ENCODE measurements at places on chromosomes 1 and 21. TPM values are rescaled to one million over a fixed set of nuclear protein-coding genes. Genes with fewer than 3 reads are reported as not detected.

DNA sequence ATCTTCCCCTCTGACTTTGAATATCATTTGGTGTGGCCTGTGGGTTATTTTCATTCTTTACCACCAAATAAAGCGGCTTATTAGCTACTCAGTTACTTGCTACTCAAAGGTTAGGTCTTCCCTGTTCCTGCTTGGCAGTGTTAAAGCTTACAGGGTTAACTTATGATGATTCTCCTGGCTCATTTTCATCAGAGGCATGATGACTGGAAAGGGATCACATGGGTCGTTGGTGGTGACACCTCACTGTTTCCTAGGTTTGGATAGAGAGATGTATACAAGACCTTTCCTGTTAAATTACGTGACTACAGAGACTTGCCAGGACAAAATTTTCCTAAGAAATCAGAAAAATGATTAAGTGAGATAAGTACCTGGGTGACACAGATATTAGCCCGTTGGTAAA is 27.4 kb downstream of the MRPS6 start:
- peaks cover 13% of the 10 kb centered on the region for H3K36me3 ChIP-seq
- peak overlapping the region; percentile 9 for H3K27ac ChIP-seq
- H3K4me3 ChIP-seq = no peak overlapping the region
- H3K27me3 ChIP-seq = no peaks in the 10 kb centered on the region

DNA sequence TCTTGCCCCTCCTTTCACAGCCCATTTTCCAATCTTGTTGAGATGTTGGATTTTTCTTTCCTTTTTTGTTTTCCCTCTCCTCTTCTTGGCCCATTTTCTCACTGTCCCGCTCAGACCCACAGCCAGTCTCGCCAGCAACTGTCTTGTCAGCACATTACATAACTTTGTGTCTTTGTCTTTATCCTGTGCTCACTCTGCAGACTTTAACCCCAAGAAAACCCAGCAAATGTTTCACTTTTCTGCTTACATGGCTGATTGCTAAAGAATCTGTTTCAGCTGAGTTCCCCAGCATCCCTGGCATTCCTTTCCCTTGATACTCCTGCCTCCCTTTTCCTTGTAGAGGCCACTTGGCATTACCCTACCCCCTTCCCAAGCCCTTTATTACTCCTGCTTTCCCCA is 74.6 kb downstream of the ZNF648 start:
- H3K27me3 ChIP-seq = no peaks in the 10 kb centered on the region
- H3K27ac ChIP-seq = no peak overlapping the region
- peaks cover 25% of the 10 kb centered on the region for H3K4me1 ChIP-seq
- DNase-seq = no peak
- H3K4me3 ChIP-seq = no peak overlapping the region
- H3K36me3 ChIP-seq = no peaks in the 10 kb centered on the region

GRCh38 chr1:202161151-202162046 is 997 bp upstream of the PTPN7 start:
- H3K36me3 ChIP-seq = no peaks in the 10 kb centered on the region
- peaks cover 45% of the 10 kb centered on the region for H3K4me1 ChIP-seq
- no peaks in the 10 kb centered on the region for H3K27me3 ChIP-seq
- no peak for DNase-seq
- no peak overlapping the region for H3K27ac ChIP-seq
- no peak overlapping the region for H3K4me3 ChIP-seq

- no peaks in the 10 kb centered on the region for H3K27me3 ChIP-seq
- no peak for DNase-seq
- H3K27ac ChIP-seq = no peak overlapping the region
- no peak overlapping the region for H3K4me3 ChIP-seq
- peaks cover 50% of the 10 kb centered on the region for H3K36me3 ChIP-seq
Observed at GRCh38 chr1:36457691-36458090, 6.5 kb downstream of the MRPS15 start.

GRCh38 chr1:12161662-12162458 is 4.9 kb upstream of the TNFRSF1B start:
- peaks cover 21% of the 10 kb centered on the region for H3K4me1 ChIP-seq
- H3K27me3 ChIP-seq = peaks cover 24% of the 10 kb centered on the region
- no peak overlapping the region for H3K27ac ChIP-seq
- DNase-seq = no peak
- no peak overlapping the region for H3K4me3 ChIP-seq
- no peaks in the 10 kb centered on the region for H3K36me3 ChIP-seq

DNA sequence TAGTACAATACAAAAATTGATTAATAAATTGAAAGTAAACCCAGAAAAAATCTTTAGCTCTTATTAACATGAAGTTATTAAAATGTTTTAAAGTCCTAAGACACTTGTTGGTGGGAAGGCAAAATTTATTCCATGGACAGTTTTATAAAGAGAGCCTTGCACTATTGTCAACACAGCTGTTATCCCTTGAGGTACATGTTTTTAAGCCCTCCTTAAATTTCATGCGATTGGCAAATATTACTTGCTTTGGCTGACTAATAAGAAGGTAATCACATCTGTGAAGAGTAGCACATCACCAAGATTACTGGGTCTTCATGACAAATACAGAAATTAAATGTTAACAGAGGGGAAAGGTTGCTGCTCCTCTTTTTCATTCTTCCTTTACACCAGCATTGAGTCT is 611.1 kb downstream of the BRINP3 start:
- DNase-seq = no peak
- H3K4me1 ChIP-seq = peaks cover 6% of the 10 kb centered on the region
- H3K36me3 ChIP-seq = no peaks in the 10 kb centered on the region
- no peak overlapping the region for H3K27ac ChIP-seq
- no peaks in the 10 kb centered on the region for H3K27me3 ChIP-seq

SLC35E2B gene
- total RNA-seq = 51.6 TPM

KMO gene
- total RNA-seq = not detected

Measured in WTC11 (cell line).